ENCODE measurements at places on chromosomes 1 and 21. TPM values are rescaled to one million over a fixed set of nuclear protein-coding genes. Genes with fewer than 3 reads are reported as not detected.

- H3K4me1 ChIP-seq: peaks cover 10% of the 10 kb centered on the region
- peak; percentile 73 for DNase-seq
- no peaks in the 10 kb centered on the region for H3K36me3 ChIP-seq
- no peaks in the 10 kb centered on the region for H3K27me3 ChIP-seq
- no peak overlapping the region for H3K4me3 ChIP-seq
These were observed 47.5 kb downstream of the HSF2BP start for GRCh38 chr21:43611598-43612369.

DNA sequence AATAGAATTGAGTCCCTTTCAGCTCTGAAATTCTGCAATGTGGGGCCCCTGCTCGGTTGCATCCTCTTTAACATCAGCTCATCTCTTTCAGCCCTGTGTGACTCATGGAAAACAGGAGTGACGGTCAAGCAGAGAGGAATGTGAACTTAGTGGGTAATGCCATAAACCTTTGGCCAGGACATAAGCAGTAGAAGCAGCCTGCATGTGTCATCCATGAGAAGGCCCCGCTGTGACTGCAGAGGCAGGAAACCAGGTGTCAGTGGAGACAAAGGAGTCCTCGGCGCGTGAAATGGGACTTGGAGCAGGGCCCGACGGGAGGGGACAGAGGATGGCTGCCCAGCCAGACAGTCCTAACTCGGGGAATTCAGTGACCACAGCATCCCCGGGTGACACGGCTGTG is 21.1 kb upstream of the EPHB2 start:
- H3K4me3 ChIP-seq: no peak overlapping the region
- DNase-seq: no peak
- H3K4me1 ChIP-seq: no peaks in the 10 kb centered on the region
- no peaks in the 10 kb centered on the region for H3K36me3 ChIP-seq
- H3K27ac ChIP-seq: no peak overlapping the region
- no peaks in the 10 kb centered on the region for H3K27me3 ChIP-seq

CA6 gene
- not detected for total RNA-seq

- H3K36me3 ChIP-seq: no peaks in the 10 kb centered on the region
- peaks cover 3% of the 10 kb centered on the region for H3K4me1 ChIP-seq
- no peaks in the 10 kb centered on the region for H3K27me3 ChIP-seq
- no peak overlapping the region for H3K27ac ChIP-seq
- no peak overlapping the region for H3K4me3 ChIP-seq
These were observed 20.3 kb upstream of the PTGFRN start for GRCh38 chr1:116889380-116889779.

DNA sequence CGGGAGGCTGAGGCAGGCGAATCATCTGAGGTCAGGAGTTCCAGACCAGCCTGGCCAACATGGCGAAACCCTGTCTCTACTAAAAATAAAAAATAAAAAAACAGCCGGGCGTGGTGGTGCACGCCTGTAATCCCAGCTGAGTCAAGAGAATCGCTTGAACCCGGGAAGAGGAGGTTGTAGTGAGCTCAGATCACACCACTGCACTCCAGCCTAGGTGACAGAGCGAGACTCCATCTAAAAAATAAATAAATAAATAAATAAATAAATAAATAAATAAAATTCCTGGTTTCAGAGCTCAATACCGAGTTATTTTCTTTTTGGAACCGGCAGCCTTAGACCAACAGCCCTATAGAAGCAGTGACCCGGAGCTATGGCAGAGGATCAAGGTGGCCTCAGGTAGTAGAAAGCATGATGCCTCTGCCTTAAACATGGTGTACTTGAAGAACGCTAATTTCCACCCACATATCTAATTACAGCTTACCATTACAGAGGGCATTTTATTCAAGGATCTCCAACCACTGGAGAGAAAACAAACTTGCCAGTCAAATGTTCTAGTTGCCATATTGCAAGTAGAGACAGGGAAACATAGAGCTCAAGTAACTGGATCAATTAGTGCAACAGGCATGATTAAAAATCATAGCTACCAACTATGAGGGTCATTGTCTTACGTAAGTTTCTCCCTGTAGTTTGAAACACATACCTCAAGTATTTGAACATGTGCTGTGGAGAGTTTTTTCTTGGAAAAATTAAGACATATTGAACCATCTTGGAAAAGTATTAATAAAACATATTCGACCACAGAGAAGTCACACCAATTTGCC is 2.0 kb upstream of the ENAH start:
- H3K27ac ChIP-seq: peak overlapping the region; percentile 93
- H3K4me3 ChIP-seq: no peak overlapping the region
- H3K36me3 ChIP-seq: no peaks in the 10 kb centered on the region
- H3K4me1 ChIP-seq: peaks cover 22% of the 10 kb centered on the region

PRAMEF7 gene
- total RNA-seq: not detected

ZMYND12 gene
- total RNA-seq: 1.0 TPM

DNA sequence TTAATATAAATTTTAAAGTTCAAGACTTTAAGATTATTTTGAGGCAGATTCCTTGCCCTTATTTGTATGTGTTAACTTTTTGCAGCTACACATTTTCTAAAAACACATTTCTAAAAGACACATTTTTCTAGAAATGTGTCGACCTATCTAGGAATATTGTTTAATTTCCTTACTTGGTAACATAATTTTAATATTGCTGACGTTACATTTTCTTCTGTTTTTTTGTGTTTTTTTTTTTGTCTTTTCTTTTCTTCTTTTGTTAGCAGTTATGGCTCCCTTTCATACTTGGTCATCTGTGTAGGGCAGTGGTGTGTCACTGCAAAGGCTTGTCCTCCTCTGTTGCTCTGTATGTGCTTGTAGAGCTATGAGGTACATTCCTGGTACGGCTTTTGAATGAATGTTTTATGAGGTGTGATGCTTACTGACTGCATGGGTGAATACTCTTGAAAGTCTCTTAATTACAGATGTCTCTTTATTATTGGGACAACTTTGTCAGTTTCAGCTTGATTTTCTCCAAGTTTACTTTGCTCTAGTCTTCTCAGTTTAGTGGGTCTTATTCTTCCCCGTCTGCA is 30.1 kb downstream of the LRRC8D start:
- H3K4me3 ChIP-seq: no peak overlapping the region
- no peaks in the 10 kb centered on the region for H3K4me1 ChIP-seq
- no peaks in the 10 kb centered on the region for H3K36me3 ChIP-seq
- H3K27me3 ChIP-seq: no peaks in the 10 kb centered on the region
- H3K27ac ChIP-seq: no peak overlapping the region

DNA sequence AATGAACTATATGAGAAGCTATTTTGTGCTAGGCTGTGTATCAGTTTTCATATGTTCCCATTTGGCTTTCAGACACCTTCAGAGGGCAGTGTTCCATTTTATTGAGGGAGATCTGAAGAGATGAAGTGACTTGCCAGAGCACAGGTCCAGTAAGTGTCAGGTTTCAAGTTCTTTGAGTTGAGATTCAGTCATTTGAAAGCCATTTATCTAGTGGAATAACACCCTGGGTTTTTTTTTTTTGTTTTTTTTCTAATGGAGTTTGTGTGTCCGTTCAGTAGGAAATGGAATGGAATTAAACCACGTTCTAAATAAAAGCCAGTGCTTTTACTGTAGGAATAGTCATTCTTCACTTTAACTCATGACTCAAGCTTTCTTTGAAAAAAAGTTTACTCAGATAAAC is 652.9 kb upstream of the USP24 start:
- DNase-seq: no peak
- H3K4me1 ChIP-seq: peaks cover 18% of the 10 kb centered on the region
- no peaks in the 10 kb centered on the region for H3K36me3 ChIP-seq

GBP6 gene
- not detected for total RNA-seq

DNA sequence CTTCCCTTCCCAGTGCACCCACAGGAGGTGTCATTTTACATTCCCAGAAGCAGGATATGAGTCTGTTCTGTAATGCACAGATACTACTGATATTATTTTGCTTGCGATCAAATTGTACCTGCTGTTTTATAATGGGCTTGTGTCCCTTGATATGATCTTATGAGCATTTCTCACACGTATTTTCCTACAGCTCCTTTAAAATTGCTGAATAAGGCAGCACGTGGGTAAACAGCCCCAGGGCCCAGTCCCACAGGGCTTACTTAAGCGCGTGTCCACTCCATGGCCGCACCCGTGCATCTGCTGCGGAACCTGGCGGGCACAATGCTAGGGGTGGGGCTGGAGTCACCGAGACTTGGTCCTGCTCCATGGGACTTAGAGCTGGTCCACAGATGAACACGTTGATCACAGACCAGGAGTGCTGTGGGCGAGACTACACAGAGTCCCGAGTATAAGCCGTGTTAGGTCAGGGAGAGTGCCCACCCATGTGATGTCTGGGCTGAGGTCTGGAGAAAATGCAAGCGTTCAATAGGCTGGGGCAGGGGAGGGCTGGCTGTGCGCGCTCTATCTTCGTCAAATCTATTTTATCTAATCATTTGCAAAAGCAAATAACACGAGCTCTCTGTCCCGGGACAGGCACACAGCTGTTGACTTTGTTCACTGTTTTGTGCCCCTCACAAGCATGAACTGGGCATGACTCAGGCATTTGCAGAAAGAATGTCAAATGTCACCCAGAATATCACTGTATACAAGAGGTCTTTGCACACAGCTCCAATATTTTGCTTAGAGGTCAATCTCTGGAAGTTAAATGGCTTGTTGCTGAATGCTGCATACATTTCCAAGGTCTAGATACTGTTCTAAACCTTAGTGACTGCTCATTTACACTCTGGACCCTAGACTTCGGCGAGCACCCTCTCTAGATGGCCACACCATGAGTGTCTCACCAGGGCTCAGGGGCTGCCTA is 119.3 kb downstream of the CRYAA start:
- H3K4me3 ChIP-seq: no peak overlapping the region
- peak; percentile 44 for DNase-seq
- H3K36me3 ChIP-seq: no peaks in the 10 kb centered on the region
- H3K4me1 ChIP-seq: peaks cover 15% of the 10 kb centered on the region
- H3K27me3 ChIP-seq: no peaks in the 10 kb centered on the region

DNA sequence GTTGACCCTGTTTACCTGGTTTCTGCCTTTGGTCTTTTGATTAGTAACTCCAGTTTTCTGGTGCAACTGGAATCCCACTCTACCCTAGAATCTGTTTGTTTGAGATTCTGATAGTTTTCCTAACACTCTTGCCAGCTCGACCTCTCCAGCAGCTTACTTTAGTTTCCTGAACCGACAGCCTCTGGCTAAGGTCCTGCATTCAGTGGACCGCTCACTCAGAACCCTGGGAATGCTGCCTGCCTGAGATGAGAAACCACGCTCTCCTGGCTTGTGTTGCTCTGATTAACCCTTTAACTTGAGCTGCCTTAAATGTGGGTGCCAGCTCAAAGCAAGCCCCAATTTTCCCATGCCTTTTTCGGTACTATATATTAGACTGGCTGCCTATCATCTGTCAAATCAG is 45.3 kb upstream of the SIPA1L2 start:
- no peaks in the 10 kb centered on the region for H3K27me3 ChIP-seq
- H3K27ac ChIP-seq: no peak overlapping the region
- no peak overlapping the region for H3K4me3 ChIP-seq
- no peak for DNase-seq
- no peaks in the 10 kb centered on the region for H3K4me1 ChIP-seq

SMYD2 gene
- 18.5 TPM for total RNA-seq

DNA sequence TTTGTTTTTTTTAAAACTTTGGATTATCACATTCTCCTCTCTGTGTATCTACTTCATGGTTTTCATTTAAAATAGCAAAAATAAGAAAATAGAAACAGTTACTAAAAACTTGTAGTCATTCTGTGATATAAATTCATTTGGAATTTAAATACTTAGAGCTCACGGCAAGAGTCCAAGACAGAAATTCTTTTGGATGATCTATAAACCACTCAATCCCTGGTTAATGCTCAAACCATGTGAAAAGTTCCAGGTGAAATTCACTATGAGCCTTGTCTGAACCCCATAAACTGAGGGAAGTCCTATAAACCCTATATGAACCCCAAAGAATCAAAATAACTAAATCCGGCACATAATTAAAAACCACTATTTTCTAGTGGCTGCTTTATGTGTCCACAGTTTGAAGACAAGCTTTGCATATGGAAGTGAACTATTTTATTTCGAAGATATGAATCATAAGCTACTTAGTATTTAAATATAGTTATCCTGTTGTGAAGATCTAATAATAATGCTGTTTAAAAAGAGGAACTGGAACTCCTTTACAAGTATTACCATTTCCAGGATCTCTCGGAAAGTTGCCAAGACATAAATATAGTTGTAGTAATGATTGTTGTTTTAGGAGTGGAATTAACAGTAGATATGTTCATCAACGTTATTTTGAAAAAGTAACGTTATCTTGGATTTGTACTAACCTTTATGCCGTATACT is 163.5 kb downstream of the NFIA start:
- no peaks in the 10 kb centered on the region for H3K36me3 ChIP-seq
- H3K27me3 ChIP-seq: no peaks in the 10 kb centered on the region
- no peak for DNase-seq
- H3K4me3 ChIP-seq: no peak overlapping the region
- no peak overlapping the region for H3K27ac ChIP-seq
- peaks cover 41% of the 10 kb centered on the region for H3K4me1 ChIP-seq

CCDC30 gene
- total RNA-seq: 8.9 TPM

- no peak for DNase-seq
- no peak overlapping the region for H3K27ac ChIP-seq
- H3K36me3 ChIP-seq: no peaks in the 10 kb centered on the region
- H3K27me3 ChIP-seq: no peaks in the 10 kb centered on the region
- no peaks in the 10 kb centered on the region for H3K4me1 ChIP-seq
These were observed 1256.6 kb upstream of the B3GALT2 start for GRCh38 chr1:194442901-194443575.

GRCh38 chr1:95018602-95019369 is 54.0 kb downstream of the ALG14 start:
- H3K27ac ChIP-seq: peak overlapping the region; percentile 86
- no peak overlapping the region for H3K4me3 ChIP-seq
- DNase-seq: peak; percentile 50

GRCh38 chr1:111778541-111779051 is 22.9 kb downstream of the DDX20 start:
- no peak for DNase-seq
- no peaks in the 10 kb centered on the region for H3K4me1 ChIP-seq
- no peak overlapping the region for H3K4me3 ChIP-seq
- H3K36me3 ChIP-seq: no peaks in the 10 kb centered on the region
- no peak overlapping the region for H3K27ac ChIP-seq

- H3K36me3 ChIP-seq: no peaks in the 10 kb centered on the region
- no peak overlapping the region for H3K27ac ChIP-seq
- no peaks in the 10 kb centered on the region for H3K4me1 ChIP-seq
- DNase-seq: no peak
- no peak overlapping the region for H3K4me3 ChIP-seq
These were observed 43.9 kb downstream of the PIGK start for GRCh38 chr1:77175230-77175844.

- H3K4me3 ChIP-seq: no peak overlapping the region
- H3K27me3 ChIP-seq: no peaks in the 10 kb centered on the region
- no peak overlapping the region for H3K27ac ChIP-seq
- DNase-seq: no peak
- no peaks in the 10 kb centered on the region for H3K4me1 ChIP-seq
- no peaks in the 10 kb centered on the region for H3K36me3 ChIP-seq
These were observed 69.7 kb upstream of the RGL1 start for GRCh38 chr1:183735069-183735860.

GRCh38 chr1:54273092-54273794 is 73.3 kb downstream of the MRPL37 start:
- no peaks in the 10 kb centered on the region for H3K36me3 ChIP-seq
- H3K27me3 ChIP-seq: no peaks in the 10 kb centered on the region
- peak overlapping the region; percentile 85 for H3K27ac ChIP-seq
- H3K4me3 ChIP-seq: no peak overlapping the region
